ENCODE measurements at places on chromosomes 7 and 10.

DNA sequence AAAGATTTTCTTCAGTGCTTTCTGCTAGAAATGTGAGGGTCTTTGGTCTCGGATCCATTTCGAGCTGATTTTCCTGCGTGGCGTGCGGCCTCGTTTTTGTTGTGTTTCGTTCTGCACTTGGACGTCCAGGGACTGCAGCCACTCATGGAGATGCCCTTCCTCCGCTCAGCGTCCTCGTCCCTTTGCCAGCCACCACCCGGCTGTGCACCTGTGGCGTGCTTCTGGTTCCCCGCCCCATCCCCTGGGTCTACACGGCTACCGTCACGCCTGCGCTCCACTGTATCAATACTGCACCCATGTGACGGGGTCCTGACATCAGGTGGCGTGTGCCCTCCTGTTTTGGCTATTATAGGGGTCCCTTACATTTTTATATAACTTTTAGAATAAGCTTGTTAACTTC lies 42.7 kb upstream of the NKX6-2 start:
- no peak for DNase-seq

DNA sequence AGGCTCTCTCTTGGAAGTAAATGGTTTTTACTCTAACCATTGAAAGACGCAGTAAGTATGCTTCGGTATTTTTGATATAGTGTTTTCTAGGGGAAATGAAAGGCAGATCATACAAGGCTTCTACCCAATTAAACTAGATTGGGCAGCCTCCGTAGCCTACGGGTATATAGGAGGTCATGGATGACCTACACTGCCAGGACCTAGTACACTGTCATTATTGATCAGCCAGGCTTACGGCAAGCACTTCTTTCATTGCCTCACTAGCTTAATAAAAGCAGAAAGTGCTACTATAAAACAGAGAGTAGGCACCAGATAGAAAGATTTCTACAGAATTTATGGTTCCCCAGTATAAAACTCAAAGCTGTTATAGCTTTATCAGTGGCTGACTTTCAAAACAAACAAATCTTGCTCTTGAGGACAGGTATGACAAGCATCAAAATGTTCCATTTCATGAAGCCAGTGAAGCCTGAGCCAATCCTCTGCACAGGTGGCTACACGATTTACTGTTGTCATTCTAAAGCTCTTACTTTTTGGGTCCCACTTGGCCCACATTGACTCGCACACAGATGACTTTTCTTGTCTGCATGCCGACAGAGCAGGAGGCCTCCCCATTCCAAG lies 358.1 kb downstream of the THSD7A start:
- no peak for DNase-seq

- DNase-seq: no peak
Observed at GRCh38 chr10:16948361-16948760, 131.1 kb upstream of the RSU1 start.

GRCh38 chr10:15427843-15428414 lies 56.8 kb upstream of the FAM171A1 start:
- DNase-seq: no peak

- no peak for DNase-seq
Observed at GRCh38 chr7:26553582-26553981, 261.9 kb downstream of the SNX10 start.

- DNase-seq: no peak
Observed at GRCh38 chr7:17022920-17023319, 141.1 kb upstream of the AGR3 start.

DNA sequence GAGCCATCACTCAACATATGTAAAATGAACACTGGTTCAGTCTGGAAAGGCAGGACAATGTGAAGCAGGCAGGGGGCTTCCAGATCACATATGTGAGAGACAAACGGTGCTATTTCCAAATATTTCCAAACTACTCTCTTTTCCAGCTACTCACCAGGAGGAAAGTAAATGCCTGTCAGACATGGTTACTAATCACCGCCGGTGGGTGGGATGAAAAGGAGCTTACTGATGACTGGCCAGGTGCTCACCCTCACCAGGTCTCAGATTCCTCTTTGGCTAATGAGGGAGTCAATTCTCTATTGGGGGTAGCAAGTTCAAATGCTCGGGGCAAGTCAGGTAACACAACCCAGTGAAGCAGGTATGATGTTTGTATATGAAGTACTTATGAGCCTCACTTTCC lies 9.7 kb upstream of the MSMB start:
- DNase-seq: no peak

DNA sequence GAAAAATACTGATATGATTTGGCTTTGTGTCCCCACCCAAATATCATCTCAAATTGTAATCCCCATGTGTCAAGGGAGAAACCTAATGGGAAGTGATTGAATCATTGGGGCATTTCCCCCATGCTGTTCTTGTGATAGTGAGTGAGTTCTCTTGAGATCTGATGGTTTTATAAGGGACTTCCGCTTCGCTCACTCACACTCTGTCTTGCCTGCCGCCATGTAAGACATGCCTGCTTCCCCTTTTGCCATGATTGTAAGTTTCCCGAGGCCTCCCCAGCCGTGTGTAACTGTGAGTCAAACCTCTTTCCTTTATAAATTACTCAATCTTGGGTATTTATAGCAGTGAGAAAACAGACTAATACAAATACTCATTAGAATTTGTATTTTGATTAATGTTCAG lies 5.1 kb upstream of the MRPS17 start:
- DNase-seq: no peak

DNA sequence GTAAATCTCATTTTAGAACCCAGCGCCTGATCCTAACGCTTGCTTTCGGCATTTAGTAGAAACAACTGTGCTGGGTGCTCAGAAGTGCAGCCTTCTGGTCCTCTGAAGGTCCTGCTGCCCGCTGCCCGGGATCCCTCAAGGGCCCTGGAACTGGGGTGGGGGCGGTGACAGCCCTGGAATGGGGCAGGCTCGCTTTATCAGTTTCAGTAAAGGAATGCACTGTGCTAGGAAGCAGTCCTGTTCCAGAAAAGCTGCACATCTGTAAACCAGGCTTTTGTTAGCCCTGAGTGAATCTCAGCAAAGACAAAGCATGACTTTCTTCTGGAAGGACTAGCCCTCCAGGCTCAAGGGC lies 254.6 kb downstream of the TNS3 start:
- no peak for DNase-seq

DNA sequence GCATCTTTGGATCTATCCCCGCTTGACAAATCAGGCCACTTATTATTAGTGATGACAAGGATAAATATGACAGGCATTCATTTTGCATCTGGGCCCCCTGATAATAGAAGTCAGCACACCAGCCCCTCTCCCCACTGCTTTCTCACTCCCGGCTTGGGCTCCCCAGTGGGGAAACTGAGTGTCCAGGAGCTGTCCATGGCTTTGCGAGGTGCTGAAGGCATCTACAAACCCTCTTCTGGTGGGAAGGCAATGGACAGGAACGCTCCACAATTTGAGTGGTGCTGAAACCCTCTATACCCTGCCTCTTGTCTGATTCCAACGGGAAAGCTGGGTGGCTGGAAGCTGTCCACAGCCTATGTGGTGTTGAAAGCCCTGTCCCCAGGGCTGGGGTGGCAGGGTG lies 61.7 kb upstream of the PCBD1 start:
- no peak for DNase-seq

- DNase-seq: no peak
Observed at GRCh38 chr7:77383333-77383740, 32.8 kb downstream of the GSAP start.

DNA sequence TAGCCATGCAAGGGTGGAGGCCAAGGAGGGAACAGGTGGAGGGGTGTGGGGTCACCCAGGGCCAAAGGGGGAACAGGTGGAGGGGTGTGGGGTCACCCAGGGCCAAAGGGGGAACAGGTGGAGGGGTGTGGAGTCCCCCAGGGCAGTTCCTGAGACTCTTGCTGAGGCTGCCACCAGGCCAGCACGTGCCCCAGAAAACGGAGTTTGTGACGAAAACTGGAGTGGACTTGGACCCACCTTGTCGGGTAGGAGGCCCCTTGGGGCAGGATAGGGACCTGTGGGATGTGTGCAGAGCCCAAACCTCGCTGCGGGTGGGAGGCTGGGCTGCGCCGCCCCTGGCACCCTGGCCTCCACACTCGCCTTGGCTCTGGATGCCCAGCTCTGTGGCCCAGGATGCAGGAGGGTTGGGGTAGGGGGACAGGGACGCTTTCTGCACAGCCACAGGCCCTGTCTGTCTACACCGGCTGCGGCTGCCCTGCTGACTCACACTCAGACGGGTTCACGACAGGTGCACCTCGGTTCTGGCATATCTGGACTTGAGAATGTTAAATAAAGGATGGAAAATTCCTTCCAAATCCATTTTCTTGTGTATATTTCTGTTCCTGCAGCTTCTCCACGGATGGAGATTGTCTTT lies 562 bp upstream of the ADGRA1 start:
- DNase-seq: no peak

DNA sequence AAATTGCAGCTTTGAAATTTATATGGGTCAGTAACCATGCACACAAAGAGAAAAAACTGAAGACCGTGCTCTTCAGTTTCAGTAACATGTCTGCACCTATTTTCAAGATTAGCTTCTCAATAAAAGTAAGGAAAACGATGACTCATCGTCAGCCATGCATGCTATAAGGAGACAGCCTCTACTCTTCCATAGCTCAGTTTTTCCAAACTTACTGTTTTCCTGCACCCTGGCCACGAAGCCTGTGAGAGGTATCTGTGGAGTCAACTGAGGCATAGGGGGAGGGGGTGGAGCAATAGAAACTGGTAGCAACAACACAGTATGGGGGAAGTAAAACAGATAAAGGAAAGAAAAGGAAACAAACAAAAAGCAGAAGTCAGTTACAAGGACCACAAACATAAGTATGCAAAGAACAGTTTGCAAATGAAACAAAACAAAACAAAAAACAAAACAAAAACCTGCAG lies 58.0 kb downstream of the PDSS1 start:
- no peak for DNase-seq

- DNase-seq: no peak
Observed at GRCh38 chr7:128906001-128906765, 4.3 kb downstream of the KCP start.

DNA sequence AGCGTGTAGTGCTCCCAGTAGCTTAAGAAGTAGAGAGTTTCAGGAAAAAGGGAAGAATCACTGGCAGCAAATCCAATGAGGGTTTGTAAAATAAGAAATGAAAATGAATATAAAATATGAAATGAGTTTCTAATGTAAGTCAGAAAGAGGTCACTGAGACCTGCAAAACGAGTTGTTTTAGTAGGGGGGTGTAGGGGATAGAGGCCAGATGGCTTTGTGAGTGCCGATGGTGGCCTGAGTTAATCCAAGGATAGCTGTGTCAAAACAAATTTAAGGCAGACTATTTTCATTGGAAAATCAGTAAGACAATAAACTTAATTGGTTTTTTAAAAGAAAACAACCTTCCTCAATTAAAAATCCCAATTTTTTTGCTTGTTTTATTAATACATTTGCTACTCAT lies 745 bp upstream of the ASB15 start:
- no peak for DNase-seq

DNA sequence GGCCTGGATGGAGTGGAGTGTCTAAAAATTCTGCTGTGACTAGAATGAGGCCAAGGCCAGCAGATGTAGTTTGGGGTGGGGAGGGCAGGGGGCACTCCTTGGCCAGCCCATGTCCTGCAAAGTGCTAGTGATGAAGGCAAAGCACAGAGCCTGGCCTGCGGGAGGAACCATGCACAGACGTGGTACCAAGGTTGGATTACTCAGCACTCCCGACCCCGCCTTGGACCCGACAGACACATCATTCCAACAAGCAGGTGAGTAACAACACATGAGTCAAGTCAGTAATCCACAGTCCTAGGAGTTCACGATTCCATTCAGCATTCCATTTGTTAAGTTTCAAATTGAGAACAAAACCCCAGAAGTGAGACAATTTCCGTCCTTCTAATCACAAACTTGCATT lies 317.3 kb downstream of the TCERG1L start:
- DNase-seq: no peak

DNA sequence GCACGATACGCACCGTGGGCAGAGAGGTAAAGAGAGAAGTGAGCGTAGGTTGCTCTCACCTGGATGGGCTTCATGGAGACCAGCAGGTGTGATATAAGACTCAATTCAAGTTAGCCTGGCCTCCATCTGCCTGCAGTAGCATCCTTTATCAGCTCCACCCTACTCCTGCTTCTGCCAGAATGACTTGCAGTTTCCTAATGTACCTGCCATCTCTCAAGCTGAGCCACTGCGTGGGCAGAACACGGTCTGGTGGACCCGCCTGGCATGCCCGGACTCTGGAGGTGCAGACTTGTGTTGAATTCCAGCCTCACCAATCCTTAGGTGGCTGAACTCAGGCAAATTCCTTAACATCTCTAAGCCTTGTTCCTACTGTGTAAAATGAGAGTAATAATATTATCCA lies 64.3 kb downstream of the STEAP1B start:
- no peak for DNase-seq

DNA sequence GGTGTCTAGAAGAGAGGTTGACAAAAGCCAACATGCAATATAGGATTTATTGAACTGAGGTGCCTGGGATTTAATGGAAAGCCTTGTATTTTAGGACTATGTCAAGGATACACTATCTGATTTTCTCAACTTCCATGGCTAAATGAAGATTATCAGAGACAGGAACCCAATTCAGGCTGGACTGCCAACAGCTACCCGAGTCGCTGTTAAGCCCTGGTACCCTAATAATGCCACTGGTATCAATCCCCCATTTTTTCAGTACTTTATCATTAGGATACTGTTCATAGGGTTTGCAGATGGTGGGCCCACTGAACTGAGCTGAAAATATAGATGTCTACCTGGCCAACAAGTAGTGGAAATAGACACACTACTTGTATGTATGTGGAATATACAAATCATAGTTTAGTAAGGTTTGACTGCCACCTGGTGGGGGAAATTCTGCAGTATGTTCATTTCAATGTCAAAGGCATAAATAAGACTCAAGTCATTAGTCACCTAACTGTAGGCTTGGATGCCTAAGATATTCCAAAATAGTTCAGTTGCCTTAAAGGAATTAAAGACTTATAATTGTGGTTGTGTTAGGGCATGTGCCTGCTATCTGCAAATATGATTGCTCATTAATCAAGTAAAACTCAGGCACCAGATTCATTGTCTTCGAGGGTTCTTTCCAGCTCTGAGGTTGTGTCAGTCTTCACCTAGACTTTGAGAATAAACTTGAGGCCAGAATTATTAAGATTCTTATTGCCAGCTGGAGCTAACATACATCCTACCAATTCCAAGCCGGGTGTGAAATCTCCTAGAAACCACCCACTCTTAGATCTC lies 34.1 kb upstream of the NOBOX start:
- DNase-seq: no peak

DNA sequence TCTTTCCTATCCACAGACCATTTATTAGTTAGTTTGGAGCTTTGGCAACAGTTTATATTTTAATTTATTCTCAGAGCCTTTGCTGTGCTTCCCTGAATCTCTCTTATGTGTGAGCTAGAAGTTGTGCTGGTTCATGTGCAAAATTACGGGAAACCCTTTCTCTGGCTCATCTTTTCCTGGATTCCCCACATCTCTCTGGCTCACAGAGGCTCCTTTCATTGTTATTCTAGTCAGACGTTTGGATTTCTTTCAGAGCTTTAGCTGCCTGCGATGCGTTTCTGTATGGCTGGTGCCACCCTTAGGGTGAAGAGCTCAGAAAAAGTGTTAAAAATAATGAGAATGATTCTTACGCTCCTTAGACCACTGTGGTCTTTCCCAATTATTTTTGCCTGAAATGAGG lies 53.3 kb downstream of the TPST1 start:
- DNase-seq: no peak
